ENCODE measurements at places on chromosomes 1 and 21. TPM values are rescaled to one million over a fixed set of nuclear protein-coding genes. Genes with fewer than 3 reads are reported as not detected.
A peak's percentile ranks its signal among the peaks of the same experiment; 100 is the strongest.

DNA sequence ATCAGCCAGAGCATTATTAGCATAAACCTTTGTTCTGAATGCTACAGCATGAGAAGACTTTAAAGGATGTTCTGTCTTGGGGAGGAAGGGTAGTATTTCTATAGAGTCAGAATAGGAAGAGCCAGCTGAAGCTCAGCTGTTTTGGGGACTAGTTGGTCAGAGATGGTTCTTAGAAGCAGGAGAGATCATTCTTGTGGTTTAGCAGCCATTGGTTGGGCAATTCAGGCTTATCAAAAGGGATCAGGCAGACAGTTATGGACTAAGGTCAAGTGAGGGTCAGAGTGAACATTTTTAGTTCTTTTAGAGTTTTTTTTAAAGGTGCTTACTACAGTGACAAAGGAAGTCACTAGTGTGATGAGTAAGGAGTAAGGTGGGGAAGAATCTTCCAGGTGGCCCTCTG lies 245.5 kb downstream of the RPS6KC1 start:
- DNase-seq = no peak
- no peak overlapping the region for H3K27ac ChIP-seq
- no peaks in the 10 kb centered on the region for H3K27me3 ChIP-seq
- no peaks in the 10 kb centered on the region for H3K4me1 ChIP-seq
- H3K4me3 ChIP-seq = no peak overlapping the region

DNA sequence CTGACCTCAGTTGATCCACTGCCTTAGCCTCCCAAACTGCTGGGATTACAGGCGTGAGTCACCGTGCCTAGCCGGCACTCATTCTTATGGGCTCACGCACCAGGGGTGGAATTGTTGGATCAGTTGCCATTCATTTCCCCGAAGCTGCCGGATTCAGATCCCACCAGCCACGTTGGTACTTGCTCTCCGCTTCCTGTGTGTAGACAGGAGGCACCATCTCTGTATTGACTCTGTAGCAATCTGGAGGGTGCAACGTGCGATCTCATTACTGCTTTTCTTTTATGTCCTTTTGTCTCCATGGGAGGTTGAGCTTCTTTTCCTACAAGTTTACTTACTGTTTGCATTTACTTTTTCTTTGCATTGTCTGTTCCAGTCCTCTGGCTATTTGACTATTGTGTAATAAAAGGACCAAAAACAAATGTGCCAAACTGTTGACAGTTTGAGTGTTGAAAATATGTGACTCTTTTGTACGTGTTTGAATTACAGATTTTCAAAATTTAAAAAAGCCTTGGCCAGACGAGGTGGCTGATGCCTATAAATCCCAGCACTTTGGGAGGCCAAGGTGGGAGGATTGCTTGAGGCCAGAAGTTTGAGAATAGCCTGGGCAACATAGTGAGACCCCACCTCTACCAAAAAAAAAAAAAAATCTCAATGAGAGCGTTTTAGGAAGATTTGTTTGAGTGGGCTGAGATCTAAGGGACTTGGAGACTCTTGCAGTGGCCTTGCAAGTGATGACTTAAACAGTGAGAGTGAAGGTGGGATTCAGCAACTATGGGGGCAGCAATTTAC lies 39.1 kb downstream of the SPSB1 start:
- no peaks in the 10 kb centered on the region for H3K4me1 ChIP-seq
- H3K4me3 ChIP-seq = no peak overlapping the region
- no peaks in the 10 kb centered on the region for H3K36me3 ChIP-seq
- no peak overlapping the region for H3K27ac ChIP-seq

GRCh38 chr1:236124965-236125364 lies 17.4 kb upstream of the GPR137B start:
- H3K27ac ChIP-seq = no peak overlapping the region
- no peaks in the 10 kb centered on the region for H3K4me1 ChIP-seq
- H3K36me3 ChIP-seq = no peaks in the 10 kb centered on the region

- no peaks in the 10 kb centered on the region for H3K27me3 ChIP-seq
- H3K27ac ChIP-seq = no peak overlapping the region
- H3K4me3 ChIP-seq = no peak overlapping the region
- peak; percentile 24 for DNase-seq
Measured at GRCh38 chr1:116940814-116941599, 31.3 kb downstream of the PTGFRN start.

GRCh38 chr1:172288581-172288980 lies 131.9 kb upstream of the C1orf105 start:
- H3K4me3 ChIP-seq = no peak overlapping the region
- no peaks in the 10 kb centered on the region for H3K36me3 ChIP-seq
- DNase-seq = no peak
- no peak overlapping the region for H3K27ac ChIP-seq
- H3K27me3 ChIP-seq = no peaks in the 10 kb centered on the region
- H3K4me1 ChIP-seq = no peaks in the 10 kb centered on the region

DNA sequence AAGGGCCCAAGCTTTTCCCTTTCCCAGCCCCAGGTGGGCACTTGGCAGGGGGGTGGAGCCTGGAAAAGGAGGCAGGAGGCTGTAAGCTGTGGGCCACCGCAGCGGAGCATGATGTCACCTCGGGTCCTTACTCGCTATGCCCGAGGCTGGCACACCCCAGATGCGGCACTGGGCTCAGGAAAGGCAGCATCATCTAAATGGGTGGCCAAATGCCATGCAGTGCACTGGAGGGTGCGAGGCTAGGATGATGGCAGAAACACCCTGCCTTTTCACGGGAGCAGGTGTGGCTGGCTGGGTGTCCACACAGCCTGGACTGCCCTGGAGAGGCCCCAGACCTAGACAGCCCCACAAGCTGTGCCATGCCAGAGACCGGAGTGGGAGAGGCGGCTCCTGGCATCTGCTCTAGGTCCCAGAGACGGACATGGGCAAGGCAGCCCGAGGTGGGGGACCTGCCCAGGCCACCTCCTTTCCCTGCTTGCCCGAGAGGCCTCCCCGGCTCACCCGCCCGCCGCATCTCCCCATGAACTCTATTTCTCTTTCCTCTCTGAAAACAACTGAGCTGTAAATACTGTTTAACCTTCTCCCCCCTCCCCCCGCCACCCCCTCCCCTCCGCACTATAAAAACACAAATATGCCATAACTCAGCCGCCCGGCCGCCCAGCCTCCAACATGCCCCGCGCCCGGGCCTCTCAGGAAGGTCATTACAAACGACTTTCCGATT lies 124.7 kb downstream of the CASZ1 start:
- no peaks in the 10 kb centered on the region for H3K4me1 ChIP-seq
- no peak overlapping the region for H3K4me3 ChIP-seq
- no peak for DNase-seq
- H3K36me3 ChIP-seq = no peaks in the 10 kb centered on the region
- no peaks in the 10 kb centered on the region for H3K27me3 ChIP-seq

CELA3B gene
- not detected for total RNA-seq

CLCA1 gene
- total RNA-seq = 0.36 TPM

SH3D21 gene
- 165 TPM for total RNA-seq

COA7 gene
- total RNA-seq = 23.5 TPM

TTC39A gene
- total RNA-seq = 19.7 TPM

Data from endodermal cell (in vitro differentiated cells).